Left colon (tissue), 2 donors: ENCODE measurements at places on chromosomes 4 and X.

DNA sequence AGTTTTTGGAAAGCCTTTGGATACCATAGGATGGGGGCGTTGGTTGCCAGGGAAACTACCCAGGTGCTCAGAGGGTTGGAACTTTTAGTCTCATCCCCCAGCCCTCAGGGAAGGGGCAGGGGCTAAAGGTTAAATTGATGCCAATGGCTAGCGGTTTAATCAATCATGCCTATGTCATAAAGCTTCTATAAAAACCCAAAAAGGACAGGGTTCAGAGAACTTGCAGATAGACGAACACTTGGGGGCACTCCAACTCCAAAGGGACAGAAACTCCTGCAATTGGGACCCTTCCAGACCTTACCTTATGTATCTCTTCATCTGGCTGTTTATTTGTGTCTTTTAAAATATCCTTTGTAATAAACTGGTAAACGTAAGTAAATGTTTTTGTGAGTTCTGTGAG is 30.0 kb upstream of the GPR173 start:
- DNase-seq: no peak

DNA sequence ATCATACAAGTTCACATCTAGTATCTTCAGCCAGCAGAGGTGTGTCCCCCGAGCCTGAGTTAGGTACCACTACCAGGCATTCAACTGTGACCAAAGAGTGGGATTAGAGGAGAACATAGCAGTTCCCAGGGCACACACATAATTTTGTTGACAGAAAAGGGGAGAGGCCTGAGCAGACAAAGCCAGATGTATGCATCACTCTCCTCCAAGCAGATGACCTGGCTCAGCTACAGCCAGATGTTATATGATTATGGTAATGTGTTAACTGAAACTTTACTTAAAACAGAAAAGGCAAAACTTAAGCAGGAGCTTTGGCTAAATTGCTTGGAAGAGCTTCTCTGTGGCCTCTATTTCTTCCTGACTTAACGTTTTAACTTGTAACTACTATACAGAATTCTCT is 88.9 kb downstream of the CC2D2A start:
- no peak for DNase-seq

DNA sequence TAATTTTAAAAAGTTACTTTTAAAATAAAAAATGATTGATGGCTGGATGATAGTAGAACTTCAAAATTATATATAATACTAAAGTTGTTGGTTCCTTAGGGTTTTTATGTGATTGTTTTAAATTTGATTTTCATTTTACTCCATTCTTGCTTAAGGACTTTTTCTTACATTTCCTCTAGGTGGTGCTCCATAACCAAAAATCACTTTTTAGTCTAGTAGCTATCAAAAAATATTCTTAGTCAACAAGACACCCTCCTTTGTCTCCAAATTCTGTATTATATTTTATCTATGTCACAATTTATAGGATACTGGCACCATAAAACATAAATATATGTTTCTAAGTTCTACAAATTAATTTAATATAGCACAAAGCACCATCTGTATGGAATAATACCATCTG is 67.2 kb upstream of the BRWD3 start:
- no peak for DNase-seq

GRCh38 chr4:38144031-38144430 is 183.8 kb downstream of the PTTG2 start:
- DNase-seq: no peak

DNA sequence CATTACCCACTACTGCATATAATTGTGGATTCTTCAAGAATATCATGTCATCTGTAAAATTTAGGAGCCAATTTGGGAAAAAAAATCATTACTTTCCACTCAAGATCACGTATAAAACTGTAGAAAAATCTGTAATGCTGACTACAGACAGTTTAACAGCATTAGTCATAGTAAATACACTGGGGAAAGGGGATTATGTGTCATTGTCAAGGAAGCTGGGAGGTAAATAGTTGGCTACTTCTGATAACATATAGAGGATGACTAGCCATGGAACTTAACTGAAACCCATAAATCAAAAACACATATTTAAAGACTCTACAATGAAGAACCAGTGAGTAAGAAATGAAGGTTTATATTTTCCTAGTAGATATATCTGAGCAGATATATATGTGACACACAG is 1666.4 kb upstream of the IGFBP7 start:
- DNase-seq: no peak

- DNase-seq: no peak
Measured at GRCh38 chr4:96009427-96010119, 169.7 kb downstream of the PDHA2 start.

DNA sequence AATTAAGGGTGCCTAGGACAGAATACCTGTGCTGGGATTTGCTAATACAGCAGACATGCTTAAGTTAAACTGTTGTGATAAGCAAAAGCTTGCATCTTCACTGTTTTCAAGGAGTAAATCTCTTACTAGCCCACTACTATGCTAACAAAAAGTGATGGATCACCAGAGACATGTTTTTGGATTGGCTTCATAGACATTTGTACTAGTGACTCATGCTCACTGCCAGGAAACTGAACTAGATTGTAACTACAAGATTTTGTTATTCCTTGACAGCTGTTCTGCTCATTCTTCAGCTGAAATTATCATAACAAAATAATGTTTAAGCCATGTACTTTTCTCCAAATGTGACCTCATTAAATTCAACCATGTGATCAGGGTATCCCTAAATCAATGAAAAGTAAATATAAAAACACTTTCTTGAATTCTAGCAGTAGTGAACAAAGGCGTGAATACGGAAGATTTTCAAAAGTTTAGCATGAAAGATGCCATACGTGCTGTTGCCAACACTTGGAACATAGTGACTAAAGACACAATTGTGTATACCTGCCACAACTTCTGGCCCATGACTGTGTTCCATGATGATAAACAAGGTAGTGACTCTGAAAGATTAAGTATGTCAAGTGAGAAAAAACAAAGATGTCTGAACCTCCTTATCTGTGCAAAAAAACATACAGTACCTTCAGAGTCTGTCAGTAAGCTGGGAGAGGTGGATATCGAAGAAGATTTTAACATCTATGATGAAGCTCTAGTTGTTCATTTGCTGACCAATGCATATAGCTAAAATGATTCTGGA is 154.0 kb downstream of the BTC start:
- DNase-seq: no peak

GRCh38 chrX:152821145-152821765 is 9.3 kb downstream of the CETN2 start:
- DNase-seq: peak; percentile 38

GRCh38 chr4:159444678-159445077 is 341.8 kb downstream of the RAPGEF2 start:
- DNase-seq: no peak

- DNase-seq: no peak
Measured at GRCh38 chr4:121784975-121785374, 16.1 kb upstream of the EXOSC9 start.

DNA sequence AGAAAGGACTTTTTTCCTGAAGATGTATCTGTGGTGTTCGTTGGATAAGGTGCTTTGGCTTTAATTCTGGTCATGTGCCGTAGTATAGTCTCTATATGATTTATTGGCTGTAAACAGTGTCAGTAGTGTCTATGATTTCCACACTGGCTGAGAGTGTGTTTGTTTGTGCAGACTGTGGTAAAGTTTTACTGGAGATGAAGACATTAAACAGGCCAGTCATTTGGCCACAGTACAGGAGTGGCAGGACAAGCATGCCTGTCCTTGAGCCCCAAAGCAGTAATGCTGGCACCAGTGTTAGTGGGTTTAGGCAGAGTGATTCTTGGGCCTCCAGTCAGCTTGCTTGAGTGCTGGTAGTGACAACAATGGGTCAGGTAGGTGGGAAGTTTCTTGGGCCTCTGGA is 1023.9 kb upstream of the GRID2 start:
- DNase-seq: peak; percentile 21

DNA sequence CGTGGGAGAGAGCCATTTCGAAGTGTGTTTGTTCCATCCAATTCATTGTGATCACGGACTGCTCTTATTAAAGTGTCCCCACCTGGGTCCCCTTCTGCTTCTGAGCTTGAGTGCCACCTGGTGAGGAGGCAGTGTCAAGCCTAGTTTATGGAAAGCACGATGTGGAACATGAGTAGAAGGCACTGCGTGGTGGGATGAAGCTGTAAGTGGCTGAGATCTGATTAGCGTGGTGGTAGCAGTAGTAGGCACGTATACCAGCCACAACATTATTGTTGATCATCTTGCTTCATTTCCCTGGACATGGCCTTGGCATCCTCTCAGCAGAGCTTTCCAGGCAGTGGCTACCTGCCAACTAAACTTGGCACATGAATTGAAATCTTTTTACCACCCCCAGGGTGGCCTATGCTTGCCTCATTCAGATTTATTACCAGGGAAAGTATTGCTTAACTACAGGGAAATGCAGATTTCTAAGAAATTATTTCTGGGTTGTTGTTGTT is 46.4 kb downstream of the GPAT3 start:
- DNase-seq: peak; percentile 68

- DNase-seq: no peak
Measured at GRCh38 chr4:76953956-76954355, 4.4 kb downstream of the SEPTIN11 start.

DNA sequence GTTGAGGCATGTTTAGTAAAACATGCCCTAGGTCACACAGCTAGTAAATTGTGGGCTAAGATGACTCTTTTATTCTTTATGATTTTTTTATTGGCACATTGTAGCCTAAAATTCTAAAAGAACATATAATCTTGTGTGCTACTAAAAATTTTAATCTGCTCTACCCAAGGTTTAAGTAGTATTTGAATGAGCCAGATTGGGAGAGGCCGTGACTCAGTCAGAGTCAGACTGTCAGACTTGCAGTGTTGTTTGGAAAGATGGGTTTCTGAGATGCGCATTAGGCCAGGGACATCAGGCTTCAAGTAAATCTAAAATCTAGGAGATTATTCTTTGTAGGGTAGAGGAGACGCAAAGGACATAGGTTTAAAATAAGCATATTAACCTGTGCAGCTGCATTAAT is 30.7 kb upstream of the TMPRSS11E start:
- DNase-seq: no peak

- DNase-seq: no peak
Measured at GRCh38 chr4:13601048-13601447, 26.5 kb downstream of the BOD1L1 start.

DNA sequence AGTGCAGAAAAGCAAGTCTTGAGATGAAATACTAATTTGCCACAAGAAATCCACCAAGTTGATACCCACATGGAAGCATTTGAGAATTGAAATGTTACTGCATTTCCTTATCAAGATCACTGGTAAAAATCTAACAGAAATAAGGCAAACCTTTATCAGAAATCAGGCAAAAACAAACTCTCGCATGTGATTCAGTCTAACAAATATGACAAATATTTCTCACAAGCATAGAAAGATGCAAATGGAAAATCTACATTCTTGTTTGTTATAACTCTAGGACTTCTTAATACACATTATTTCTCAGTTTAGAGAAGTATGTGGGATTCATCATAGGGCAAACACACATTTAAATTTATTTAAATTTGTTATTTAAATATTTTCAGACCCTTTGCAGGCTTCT is 52.9 kb downstream of the TXK start:
- DNase-seq: no peak

DNA sequence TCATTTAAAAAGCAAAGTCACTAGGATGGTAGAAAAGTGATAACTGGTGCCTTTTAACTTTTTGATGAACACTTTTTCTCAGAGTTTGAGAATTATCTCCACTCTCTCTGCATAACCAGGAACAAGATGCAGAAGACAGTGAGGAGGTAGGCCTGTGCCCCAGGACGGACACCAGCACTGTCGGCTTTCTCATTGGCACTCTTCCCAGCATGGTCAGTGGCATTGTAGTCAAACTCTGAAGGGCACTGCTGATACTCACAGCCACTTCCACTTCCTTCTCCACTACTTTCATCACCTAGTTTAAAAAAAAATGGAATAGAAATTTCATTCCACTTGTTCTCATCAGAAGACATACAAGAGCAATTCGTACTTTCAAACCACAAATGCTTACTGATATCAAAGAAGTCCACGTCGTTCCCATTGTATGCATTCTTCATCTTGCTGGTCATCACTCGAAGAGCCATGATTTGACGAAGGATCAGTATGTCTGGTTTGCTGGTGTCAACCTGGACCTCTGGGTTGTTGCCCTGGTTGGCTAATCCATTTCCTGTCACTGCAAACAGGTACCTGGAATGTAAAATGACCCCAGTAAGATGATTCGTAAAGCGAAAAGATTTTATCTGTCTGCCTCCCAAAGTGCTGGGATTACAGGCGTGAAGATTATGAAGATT is 84.8 kb upstream of the TFDP3 start:
- DNase-seq: no peak

- DNase-seq: no peak
Measured at GRCh38 chr4:122612540-122612939, 8.3 kb downstream of the IL21 start.
